ENCODE measurements at places on chromosomes 7 and 10.

- H3K27ac ChIP-seq: no peak overlapping the region
- H3K4me1 ChIP-seq: no peaks in the 10 kb centered on the region
- no peaks in the 10 kb centered on the region for H3K36me3 ChIP-seq
- no peak overlapping the region for H3K4me3 ChIP-seq
Measured at GRCh38 chr7:122363144-122363543, 58.6 kb upstream of the FEZF1 start.

- H3K27me3 ChIP-seq: peaks cover 11% of the 10 kb centered on the region
- no peaks in the 10 kb centered on the region for H3K4me1 ChIP-seq
- H3K27ac ChIP-seq: no peak overlapping the region
- DNase-seq: no peak
- no peaks in the 10 kb centered on the region for H3K36me3 ChIP-seq
Measured at GRCh38 chr10:62577076-62577475, 202.9 kb downstream of the ZNF365 start.

DNA sequence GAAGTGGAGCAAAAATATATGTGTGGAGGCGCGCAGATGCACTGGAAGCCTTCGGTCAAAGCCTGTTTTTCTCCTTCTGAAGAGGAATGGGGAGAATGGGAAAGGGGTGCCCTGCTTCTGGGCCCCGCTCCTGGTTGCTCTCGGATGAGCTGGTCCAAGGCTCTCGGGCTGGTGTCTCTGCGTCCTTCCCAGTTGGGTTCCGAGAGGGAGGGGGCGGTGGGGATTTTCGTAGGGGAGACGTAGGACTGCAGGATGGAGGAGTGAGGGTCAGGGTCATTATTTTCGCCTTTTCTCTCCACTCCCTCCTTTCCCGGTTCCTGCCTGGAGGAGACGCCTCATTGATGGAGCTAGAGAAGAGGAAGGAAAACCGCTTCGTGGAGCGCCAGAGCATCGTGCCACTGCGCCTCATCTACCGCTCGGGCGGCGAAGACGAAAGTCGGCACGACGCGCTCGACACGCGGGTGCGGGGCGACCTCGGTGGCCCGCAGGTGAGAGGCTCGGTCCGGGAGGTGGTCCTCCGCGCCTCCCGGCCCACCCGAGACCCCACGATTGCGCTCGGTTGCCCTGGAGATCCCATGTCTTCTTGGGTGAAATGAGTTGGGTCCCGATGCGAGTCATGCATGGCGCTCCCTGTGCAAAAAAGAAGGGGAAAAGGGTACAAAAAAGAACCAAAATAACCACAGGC is 790 bp downstream of the ADAM22 start:
- H3K27ac ChIP-seq: no peak overlapping the region
- no peaks in the 10 kb centered on the region for H3K4me1 ChIP-seq
- no peaks in the 10 kb centered on the region for H3K36me3 ChIP-seq
- peaks cover 14% of the 10 kb centered on the region for H3K27me3 ChIP-seq
- DNase-seq: no peak
- H3K4me3 ChIP-seq: peak overlapping the region; percentile 57

GRCh38 chr10:125419146-125419545 is 258.8 kb upstream of the CTBP2 start:
- no peak for DNase-seq
- H3K4me1 ChIP-seq: no peaks in the 10 kb centered on the region
- no peak overlapping the region for H3K27ac ChIP-seq
- H3K4me3 ChIP-seq: no peak overlapping the region
- peaks cover 15% of the 10 kb centered on the region for H3K27me3 ChIP-seq
